ENCODE measurements at places on chromosomes 12 and 14. TPM values are rescaled to one million over a fixed set of nuclear protein-coding genes. Genes with fewer than 3 reads are reported as not detected.

- DNase-seq = peak; percentile 19
These were observed 396 bp downstream of the FERMT2 start for GRCh38 chr14:52950410-52950897.

DNA sequence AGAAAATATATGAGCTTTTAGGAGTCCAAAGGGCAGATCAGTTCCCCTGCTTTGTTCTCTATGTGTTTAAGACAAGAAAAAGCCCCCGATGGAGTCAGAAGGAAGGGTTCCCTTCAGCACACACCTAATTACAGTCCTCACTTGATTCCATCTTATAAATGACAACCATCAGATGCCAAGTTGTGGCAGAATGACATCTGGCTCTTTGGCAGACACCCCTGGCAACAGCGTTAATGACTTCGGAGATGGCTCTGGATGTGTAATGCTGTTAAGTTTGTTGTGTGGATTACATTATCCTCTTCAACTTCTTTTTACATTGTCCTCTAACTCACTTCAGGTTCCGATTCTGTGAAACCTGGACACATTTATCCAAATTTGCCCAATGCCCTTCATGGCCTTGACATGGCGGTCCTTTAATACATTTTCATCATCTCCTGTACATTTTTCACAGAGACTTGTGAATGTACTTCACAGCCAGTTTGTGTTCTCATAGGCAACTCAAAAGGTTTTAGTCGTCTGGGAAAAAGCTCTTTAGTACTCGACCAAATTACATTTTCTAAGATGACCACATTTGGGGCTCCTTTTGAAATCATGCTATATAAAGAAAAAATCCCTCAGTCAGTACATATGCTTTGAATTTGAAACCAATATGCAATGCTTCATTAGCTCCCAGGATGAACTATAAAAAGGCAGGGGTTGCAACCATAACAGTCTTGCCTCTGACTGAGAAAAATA, 667.8 kb downstream of the NOVA1 start:
- DNase-seq = no peak

GRCh38 chr14:100767788-100768536, 41.3 kb downstream of the DLK1 start:
- DNase-seq = no peak

GRCh38 chr12:105069936-105070702, 14.1 kb downstream of the ALDH1L2 start:
- no peak for DNase-seq

- peak; percentile 93 for DNase-seq
These were observed at the start of gene CCDC77 for GRCh38 chr12:401235-402028. Gene CCDC77, plus strand, starts transcription at chr12:401644. Its CDS starts 7,740 bp downstream, at chr12:409384.

DNA sequence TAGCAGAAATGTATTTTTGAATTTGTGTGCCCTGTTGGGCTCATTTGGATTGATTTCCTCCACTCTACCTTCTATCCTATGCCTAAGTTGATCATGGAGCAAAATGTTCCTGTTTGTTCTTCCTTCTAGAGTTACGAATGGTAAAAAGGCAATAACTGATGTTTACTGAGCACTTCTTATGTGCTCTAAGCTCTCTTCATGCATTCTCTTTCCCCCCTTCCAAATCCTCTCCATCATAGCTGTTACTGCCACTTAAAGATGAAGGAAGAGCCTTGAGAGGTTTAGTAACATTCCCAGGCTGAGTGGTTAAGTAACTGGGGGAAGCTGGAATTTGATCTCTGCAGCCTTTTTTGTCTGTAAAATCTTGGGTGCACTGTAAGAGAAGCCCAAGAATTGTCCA, 60.1 kb downstream of the CHST11 start:
- no peak for DNase-seq

DNA sequence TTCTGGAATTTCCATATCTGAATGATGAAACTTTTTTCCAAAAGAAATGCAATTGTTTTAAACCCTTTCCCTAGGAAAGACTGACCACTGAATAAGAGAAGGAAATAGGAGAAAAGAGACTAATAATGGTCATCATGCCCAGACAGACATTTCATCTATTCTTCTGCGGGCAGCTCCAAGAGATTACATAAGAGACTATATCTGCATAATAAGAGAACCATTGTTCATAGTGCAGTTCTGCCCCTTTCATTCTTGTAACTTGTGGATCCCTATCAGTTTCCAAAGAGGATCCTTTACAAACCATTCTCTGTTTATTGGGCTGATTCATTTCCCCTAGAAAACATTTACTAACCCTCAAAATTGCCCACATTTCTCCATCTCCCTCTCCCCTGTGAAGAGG, 197.8 kb downstream of the FSCB start:
- DNase-seq = no peak

The NAV3 gene
- not detected for polyA plus RNA-seq

The CHFR gene
- 31.5 TPM for polyA plus RNA-seq

The WNT1 gene
- 0.86 TPM for polyA plus RNA-seq

Data from immature natural killer cell (primary cell).